ENCODE measurements at places on chromosomes 6 and 20.

DNA sequence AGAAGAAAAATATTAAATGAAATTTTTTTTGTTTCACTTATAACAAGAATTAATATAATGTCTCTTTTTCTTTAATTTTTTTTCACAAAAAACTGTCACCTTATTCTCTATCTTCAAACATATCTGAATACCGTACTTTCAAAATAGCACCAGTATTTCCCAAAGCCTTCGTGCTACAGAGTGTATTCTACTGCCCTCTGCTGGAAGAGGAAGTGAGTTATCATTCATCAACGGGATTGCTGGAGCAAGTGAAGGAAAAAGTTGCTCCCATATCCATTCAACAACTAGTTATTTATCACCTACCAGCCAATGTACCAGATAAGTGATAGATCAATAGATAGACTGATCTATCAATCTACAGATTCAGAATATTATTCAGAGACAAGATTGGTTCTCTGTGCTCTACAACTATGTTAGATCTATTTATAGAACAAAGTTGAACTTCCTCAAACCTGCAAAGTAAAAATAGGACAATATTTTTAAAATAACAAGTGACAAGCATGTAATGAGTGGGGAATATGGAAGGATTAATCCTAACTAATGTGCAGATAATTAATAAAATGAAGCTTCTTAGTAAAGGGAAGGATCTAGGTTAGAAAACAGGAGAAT lies 26.7 kb upstream of the TFAP2B start:
- peak; percentile 45 for DNase-seq

- no peak for DNase-seq
Measured at GRCh38 chr6:160328447-160328846, 19.7 kb upstream of the SLC22A3 start.

DNA sequence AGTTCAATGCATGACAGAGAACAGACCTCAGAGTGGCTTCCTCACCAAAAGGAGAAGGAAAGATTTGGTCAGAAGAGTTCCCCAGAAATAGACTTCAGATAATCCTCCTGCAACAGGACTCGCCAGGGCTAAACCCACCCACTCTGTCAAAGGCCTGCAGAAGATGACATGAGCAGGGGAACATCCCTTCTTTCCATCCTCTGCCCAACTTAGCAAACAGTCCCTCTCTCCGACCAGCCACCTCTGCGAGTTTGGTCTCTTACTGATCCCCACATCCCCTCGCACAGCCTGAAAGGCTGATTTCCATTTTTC lies 7.5 kb downstream of the NFATC2 start:
- DNase-seq = no peak

GRCh38 chr6:75143191-75143590 lies 62.7 kb downstream of the COL12A1 start:
- no peak for DNase-seq

DNA sequence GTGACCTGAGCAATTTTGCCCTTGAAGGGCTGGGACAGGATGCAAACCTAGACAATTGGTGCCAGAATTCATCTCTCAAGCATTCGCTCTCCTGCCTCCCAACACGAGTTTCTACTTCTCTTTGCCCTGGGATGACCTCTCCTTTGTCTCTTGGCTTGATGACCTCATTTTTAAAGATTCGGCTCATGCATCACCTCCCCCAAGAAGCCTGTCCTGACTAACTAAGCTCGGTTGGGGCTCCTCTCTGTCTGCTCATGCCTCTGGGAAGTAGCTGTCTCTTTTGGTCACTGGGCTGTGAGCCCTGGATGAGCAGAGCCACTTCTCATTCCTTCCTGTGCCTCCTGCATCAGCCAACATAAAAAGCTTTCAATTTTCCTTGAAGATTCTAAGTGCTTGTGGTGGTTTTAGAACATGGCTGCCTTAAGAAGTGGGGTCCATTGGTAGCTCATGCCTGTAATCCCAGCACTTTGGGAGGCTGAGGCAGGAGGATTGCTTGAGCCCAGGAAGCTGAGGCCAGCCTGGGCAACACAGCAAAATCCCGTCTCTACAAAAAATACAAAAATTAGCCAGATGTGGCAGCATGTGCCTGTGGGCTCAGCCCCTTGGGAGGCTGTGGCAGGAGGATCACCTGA lies 11.1 kb upstream of the TCF15 start:
- peak; percentile 25 for DNase-seq

DNA sequence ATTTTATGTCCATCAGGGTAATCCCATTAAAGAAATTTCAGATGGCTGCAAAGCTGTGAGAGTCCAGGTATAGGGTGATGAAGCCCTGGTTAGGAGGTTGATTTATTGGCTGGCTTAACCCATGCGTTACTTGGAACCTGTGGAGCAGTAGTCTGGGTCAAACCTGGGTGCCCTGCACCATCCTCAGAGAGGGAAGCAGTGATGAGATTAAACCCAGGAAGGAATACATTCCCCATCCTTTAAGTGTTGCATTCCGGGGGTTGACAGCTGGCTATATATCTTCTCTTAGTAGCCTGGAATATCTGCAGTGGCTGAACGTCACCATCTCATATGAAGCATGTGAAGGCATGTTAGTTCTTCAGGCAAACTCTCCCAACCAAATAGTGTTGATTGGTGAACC lies 44.9 kb upstream of the JAG1 start:
- DNase-seq = no peak

- DNase-seq = no peak
Measured at GRCh38 chr6:44737341-44737740, 349.8 kb downstream of the CDC5L start.

- DNase-seq = peak; percentile 42
Measured at GRCh38 chr20:51712501-51713212, 55.5 kb downstream of the ATP9A start.

GRCh38 chr20:22160101-22160652 lies 424.2 kb downstream of the FOXA2 start:
- DNase-seq = no peak

DNA sequence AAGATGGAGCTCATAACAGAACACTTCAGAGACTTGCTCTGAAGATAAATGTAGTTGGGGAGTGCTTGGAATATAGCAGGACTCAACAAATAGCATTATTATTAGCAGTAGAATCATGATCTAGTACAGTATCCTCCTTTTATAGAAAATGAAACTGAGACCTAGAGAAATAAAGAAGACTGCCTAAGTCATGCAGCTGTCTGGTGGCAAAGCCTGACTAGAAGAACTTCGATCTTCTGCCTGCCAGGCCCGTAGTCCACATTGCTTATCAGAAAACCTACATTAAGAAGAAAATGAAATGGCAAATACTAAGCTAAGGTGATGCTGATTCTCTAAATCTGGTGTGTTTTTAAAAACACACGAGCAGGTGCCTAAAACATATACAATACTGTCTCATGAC lies 46.4 kb upstream of the DST start:
- DNase-seq = no peak

- DNase-seq = no peak
Measured at GRCh38 chr20:5786930-5787795, 37.0 kb downstream of the SHLD1 start.

- DNase-seq = no peak
Measured at GRCh38 chr6:109770047-109770446, 79.0 kb downstream of the FIG4 start.

DNA sequence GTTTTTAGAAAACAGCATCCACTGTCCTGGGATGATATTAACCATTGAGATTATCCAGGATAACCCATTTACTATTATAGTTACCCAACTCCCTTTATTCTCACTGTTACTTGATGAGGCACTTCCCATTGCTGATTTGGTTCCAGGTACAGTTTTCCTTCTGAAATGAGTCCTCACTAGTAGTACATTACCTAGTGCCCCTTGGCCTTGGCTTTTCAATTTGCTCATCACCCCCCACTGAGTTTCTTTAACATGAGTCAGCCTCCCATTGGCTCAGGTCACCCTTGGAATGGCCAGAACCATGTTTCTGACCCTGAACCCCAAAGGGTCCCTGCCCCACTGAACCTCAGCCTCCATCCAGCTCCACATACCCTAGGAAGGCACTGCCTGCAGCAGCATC lies 28.4 kb downstream of the MDGA1 start:
- no peak for DNase-seq

GRCh38 chr6:169933839-169934698 lies 182.6 kb downstream of the ERMARD start:
- DNase-seq = peak; percentile 13

GRCh38 chr6:47303861-47304260 lies 5.8 kb downstream of the TNFRSF21 start:
- no peak for DNase-seq

DNA sequence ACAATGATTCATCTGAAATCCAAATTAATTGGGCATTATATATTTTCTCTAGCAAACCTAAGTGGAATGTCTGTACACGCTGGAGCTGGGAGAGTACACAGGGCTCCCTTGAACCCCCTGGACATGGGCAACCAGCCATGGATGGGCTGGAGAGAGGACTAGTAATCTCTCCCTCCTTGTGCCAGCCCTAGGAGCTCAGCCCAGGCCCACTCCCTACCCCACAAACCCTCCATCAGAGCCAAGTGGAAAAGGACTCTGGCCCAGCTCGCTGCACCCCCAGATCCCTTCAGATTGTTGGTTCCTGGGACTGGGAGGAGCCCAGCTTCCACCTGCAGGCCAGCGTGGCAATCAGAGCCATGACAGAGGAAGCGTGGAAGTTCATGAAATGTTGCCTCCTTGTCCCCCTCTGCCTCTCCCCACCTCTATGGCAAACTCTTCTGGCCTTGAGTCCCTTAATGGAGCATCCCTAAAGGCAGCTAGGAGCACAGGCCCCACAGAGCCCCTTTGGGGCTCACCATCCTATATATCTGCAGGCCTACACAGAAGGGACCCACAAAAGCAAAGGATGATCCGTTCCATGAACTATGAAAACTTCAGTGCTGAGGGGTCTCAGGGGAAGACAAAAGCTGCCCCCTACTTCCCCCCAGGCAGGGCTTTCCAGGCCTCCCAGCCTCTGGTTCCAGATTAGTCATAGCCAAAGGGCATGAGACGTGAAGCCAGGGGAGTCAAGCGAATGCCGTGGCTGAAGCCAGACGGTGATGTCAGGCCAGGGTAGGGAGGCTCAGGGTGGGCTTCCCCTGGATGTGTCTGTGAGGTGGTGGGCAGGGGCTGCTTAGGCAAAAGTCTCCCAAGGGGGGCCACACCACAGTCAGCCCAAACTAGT lies 126.4 kb upstream of the MAFB start:
- DNase-seq = no peak

DNA sequence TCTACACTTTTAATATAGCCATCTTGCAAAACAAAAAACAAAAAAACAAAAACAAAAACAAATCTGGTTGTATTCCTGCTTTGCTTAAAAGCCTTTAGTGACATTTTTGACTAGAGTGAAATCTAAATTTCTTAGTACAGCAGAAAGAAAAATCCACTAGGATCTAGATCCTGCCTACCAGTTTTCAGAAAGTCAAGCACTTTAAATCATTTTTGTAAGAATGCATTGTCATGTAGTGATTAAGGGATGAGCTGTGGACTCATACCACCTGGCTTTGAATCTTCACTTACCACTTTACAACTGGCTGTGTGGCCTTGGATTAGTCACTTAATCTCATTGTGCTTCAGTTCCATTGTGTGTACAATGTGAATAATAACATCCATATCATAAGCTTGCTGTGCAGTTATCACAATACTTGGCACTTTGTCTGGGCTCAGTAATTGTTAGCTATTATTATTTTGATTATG lies 4.0 kb downstream of the MKKS start:
- peak; percentile 56 for DNase-seq

DNA sequence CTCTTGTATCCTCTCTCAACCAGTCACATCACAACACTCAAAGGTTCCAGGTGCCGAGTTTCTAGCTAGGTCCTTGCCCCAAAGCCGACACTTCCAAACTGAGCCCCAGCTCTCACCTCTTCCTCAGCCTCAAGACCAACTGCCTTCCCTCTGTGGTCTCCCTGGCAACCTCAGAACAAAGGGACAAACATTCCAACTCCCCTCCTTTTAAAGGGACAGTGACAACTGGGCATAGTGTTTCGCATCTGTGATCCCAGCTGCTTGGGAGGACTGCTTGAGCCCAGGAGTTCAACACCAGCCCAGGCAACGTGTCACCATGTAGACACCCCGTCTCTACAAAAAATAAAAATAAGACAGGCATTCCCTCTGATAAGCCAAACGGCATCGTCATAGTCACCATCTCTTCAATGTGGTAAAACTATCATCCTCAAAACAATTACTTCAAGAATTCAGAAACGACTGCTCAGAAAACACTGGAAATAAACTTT lies 11.3 kb downstream of the DIDO1 start:
- DNase-seq = no peak

- no peak for DNase-seq
Measured at GRCh38 chr6:16602035-16602434, 159.2 kb downstream of the ATXN1 start.

DNA sequence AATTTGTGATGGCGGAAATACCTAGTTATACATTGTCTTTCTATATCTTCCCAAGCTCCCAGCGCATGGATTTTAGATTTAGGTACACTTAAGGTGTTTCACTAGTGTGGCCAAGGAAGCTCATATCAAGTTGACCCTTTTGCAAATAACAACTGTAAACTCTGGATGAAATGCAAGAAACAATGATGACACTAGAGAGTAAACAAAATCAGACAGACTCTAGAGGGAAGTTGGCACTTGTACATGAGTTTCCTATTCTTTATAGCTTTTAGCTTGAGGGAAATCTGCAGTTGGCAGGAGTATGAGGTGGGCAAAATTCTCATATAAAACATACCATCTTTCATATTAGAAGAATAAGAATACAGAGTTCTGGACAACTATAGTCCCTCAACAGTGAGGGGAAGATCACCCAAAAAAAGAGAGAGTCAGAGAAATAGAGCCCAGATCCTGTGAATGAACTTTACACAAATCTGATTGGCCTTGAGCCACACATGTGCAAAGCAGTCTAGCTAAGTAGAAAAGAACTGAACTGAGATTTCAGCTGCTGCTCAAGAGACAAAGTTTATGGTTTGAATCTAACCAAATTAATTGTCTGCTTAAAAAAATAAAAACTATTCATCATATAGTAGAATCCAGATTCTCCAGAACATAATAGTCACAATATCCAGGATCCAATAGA lies 26.1 kb downstream of the TXLNB start:
- no peak for DNase-seq

DNA sequence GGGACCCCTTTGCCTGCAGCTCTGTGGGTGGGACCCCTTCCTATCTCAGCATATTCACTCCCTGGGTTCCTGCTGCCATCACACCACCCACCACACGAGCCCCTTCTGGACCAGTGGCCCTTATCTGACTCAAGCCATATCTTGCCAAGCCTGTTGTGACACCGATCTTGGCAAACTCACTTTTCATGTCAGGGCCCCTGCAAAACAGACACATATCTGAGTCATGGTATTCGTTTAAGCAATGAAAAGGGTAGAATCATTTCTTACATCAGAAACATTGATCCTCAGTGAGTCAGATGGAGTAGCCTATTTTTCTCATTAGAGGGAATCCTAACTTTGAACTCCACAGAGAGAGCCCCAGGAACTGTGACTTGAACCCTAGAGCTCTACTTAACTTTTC lies 10.6 kb downstream of the RAET1E start:
- peak; percentile 86 for DNase-seq
